ENCODE measurements at places on chromosomes 13 and 19.

DNA sequence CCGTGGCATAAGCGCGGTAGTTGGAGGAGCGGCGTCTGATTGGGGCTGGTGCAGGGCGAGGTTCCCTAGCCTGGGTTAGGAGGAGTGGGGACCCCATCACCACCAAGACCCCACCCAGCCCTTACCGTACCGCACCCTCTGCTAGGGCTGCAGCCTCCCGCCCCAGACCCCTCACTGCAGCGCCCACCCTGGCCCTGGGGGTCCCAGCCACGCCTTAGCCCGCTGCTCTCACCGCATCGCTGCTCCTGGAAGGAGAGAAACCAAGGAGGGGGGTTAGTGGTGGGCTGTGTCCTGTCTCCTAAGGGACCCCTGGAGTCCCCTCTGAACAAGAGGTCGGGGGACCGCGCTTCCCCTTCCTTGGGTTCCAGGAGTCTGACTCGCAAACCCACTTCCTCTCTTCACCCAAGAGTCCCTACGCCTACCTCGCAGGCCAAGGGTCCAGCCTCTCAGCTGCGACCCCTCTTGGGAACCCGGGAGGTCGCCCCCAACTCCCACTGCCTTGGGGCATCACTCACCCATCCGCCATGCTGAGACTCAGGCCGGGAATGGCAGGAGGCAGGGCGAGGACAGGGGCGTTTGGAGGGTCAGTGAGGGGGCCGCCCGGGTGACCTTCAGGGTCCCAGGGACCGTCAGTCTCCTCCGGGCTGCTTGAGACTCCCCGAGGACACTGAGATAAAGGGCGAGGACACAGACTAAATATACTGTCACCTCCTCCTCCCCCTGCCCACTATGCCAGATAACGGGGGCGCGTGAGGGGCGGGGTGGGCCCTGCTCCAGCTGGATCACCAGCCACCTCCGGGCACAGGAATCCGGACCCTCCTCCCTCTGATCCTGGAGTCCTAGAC lies at the start of gene TNNI3:
TNNI3 (minus strand) TSS at position 669 of the 845 bp plus-strand sequence; CDS start at position 526, 143 bp downstream.
- no peak for DNase-seq

- no peak for DNase-seq
Observed at GRCh38 chr13:42125046-42125445, 76.6 kb downstream of the DGKH start.

DNA sequence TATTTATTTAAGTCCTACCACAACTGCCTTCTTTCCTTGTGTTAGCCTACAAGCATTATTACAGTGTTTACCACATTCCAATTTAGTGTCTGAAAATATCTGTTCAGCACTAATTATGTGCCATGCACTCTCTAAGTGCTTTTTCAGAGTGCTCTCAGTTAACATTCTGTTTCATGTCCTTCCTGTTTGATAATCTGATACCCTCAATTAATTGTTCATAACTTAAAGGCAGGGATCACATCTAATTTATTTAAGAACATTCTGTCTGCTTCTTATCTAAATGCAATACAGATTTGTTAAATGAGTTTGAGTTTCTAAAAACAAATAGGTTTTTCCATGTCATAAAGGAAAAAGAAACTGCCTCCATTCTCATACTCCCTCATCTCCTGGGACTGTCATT lies 649.6 kb upstream of the ATXN8OS start:
- DNase-seq, result no peak

GRCh38 chr13:50650592-50651504 lies 192.6 kb downstream of the DLEU7 start:
- DNase-seq, result no peak

DNA sequence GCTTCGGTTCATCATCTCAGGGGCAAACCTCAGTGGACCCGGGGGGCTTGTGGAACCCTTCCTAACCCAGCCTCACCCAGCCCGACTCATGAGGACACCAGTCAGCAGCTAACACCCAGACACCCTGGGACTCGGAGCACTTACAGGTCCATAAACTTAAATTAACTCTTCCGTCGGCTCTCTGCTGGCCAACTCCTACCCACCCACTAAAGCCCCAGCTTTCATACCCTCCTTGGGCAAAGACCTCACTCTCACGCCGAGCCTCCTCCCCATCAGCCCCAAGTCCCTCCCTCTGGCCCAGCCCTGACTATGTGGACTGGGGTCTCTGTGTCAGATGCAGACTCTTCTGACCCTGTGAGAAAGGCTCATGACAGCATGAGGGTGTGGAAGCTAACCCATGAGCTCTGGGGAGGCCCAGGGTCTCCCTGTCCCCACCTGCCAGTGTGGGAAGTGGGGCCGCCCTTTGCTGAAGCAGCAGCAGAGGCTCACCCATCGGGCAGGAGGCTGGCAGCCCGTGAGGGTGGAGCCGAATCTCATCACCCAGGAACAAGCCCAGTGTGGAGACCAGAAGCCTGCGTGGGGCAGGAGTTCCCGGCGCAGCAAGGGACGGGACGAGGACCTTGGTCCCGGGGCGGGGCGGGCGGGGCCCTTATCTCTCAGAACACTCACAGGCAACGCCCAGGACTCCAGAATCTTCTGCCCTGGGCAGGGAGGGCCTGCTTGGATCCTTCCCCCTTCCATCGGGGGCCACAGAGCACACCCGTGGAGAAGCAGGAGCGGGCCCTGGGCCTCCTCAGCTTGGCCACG lies 19.8 kb downstream of the TCF3 start:
- no peak for DNase-seq

DNA sequence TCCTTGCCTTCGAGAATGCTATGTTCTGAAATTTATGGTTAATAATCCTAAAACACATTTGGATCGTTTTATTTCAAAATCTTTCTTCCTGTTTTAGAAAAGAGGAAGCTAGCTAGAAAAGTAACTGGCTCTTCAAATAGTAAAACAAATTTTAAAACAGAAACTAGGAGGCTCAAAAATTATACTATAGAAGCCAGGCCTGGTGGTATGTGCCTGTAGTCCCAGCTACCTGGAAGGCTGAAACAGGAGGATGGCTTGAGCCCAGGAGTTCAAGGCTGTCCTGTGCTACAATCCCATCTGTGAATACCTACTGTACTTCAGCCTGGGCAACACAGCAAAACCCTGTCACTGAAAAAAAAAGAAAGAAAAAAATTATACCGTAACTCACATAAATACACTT lies 57.9 kb downstream of the ELF1 start:
- DNase-seq, result no peak

- no peak for DNase-seq
Observed at GRCh38 chr13:113157929-113158747, at the start of gene PROZ. Gene PROZ, plus strand, starts transcription at chr13:113158648. Its CDS starts 13 bp downstream, at chr13:113158661.
